SHP77 (cell line): ENCODE measurements at places on chromosomes 1 and 21.

DNA sequence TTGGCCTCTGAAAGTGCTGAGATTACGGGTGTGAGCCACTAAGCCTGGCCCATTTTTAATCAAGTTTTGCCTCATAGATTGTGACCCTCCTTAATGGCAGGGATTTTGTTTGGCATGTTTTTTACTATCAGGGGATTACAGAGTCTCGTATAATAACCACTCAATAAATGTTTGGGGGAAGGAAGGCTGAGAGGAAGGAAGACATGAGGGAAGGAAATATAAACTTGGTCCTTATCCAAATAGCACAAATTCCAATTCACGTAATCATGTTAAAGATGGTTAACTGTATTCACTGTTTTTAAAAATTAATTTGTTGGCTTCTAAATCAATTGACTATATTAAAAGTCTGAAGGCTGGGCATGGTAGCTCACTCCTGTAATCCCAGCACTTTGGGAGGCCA, 30.9 kb upstream of the SERTAD4 start:
- no peak for DNase-seq

- peak; percentile 22 for DNase-seq
Observed at GRCh38 chr1:157105988-157106812, 6.6 kb upstream of the ETV3L start.

DNA sequence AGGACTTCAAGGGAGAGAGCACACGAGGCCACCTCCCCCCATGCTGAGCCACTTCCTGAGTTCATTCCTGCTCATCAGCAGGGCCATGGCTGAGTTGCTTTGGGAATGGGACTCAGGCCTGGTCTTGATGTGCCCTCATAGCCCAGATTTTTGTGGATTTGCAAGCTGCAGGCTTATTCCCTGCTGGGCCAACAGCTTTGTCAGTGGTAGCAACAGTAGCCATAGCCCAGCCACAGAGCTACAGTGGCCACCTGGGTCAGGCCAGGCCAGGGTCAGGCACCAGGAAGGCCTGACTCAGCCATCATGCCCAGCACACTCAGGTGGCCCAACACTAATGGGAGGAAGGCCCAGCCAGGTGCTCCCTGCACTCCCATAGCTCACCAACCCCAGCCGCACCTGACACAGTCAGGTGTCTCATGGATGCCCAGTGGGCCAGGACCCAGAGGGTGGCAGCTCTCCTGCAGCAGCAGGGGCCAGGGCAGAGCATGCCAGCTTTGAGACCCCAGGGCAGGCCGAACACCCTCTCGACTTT, 33.5 kb downstream of the EPHA2 start:
- no peak for DNase-seq

- DNase-seq = no peak
Observed at GRCh38 chr1:154170547-154171222, 15.8 kb upstream of the NUP210L start.

- peak; percentile 17 for DNase-seq
Observed at GRCh38 chr1:112501810-112502641, 6.7 kb upstream of the WNT2B start.

DNA sequence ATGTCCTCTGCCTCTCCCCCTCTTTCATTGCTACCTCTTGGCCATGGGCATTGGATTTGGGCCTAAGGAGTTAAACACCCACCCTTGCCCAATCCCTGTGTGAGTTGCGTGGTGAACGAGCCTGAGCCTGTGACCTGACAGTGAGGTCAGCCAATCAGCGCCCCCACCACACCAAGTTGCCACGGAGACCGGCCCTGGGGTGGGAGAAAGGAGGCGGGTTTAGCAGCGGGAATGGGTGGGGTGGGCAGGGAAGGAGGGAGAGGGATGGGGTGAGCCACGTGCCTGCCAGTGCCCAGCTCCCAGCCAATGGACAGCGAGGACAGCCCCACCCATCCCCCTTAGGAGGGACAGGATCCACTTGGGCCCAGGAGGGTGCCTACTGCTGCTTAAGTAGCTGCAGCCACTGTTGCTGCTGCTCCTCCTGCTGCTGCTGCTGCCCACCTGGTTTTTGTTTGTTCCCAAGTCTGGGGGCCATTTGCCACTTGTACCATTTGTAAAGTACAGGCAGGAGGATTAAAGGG, 9.5 kb downstream of the ZBTB7B start:
- no peak for DNase-seq

GRCh38 chr1:245260110-245260882, 105.5 kb downstream of the KIF26B start:
- DNase-seq = no peak

DNA sequence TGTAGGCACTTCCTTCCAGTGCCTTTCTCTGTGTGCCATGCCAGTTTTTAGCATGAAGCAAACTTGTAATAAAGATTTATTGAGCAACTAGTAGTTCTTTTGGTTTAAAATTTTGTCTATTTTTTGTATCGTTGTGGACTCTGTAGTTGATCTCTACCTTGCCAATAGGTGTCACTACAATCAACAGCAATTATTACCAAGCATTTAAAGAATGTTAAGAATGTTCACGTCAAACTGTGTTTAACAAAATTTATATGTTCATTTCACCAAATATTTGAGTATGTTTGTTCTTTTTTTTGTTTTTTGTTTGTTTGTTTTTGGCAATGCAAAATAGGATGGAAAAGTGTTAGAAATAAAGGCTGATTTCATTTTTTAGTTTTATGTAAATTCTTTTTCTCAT, 208.1 kb downstream of the PATJ start:
- DNase-seq = no peak

- no peak for DNase-seq
Observed at GRCh38 chr1:2837316-2837715, 35.8 kb upstream of the TTC34 start.

- DNase-seq = no peak
Observed at GRCh38 chr1:29981586-29982239, 741.7 kb downstream of the MATN1 start.

GRCh38 chr1:189220750-189221149, 1256.9 kb downstream of the BRINP3 start:
- no peak for DNase-seq

- DNase-seq = peak; percentile 83
Observed at GRCh38 chr1:31666263-31666963, 21.7 kb upstream of the PEF1 start.

- no peak for DNase-seq
Observed at GRCh38 chr1:233543338-233544255, 70.3 kb upstream of the KCNK1 start.

- no peak for DNase-seq
Observed at GRCh38 chr1:77768006-77768405, 8.4 kb upstream of the USP33 start.

DNA sequence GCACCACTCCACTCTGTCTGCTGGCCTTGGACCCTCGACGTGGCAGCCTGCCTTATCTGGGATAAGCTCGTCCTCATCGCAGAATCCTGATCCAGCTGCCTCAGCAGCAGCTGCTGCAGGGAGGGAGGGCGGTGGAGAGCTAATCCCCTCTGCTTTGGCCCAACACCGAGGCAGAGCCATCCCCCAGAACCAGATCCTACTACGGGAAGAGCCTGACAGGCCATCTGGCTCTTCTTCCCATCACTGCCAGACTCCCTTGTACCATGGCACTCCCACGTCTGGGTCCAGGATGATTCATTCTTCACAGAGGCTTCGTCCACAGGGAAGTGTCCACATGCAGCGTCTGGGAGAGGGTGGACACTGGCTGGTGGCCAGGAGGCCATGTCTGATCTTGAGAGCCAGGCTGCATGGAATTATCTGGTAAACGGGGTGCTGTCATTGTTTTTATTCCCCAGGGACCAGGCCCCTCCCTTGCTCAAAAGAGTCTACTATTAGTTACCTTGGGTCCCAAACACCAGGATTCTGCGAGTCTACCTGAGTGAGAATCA, 14.6 kb upstream of the PKP1 start:
- DNase-seq = no peak

DNA sequence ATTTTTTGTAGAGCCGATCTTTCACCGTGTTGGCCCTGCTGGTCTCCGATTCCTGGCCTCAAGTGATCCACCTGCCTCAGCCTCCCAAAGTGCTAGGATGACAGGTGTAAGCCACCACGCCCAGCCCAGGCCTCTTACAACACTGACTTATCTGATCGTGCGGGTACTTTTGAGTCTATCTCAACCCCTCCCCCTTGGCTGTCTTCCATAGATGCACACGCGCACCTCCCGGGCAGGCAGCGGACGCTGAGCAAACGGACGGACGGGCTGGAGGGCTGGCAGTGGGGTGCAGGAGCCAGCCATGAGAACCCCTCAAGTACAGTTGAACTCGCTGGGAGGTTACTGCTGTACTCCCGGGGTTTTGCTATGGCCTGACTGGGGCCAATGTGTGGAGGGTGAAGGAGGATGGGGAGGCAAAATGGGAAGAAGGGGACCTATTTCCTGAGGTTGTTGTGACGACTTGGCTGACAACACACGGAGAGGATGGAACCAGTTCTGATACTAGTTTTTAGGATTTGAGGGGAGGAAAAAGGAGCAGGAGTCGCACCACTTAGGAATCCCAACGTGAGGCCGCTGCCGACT, 959 bp downstream of the CD58 start:
- peak; percentile 31 for DNase-seq

GRCh38 chr1:209996348-209996747, 58.3 kb downstream of the SYT14 start:
- DNase-seq = no peak

DNA sequence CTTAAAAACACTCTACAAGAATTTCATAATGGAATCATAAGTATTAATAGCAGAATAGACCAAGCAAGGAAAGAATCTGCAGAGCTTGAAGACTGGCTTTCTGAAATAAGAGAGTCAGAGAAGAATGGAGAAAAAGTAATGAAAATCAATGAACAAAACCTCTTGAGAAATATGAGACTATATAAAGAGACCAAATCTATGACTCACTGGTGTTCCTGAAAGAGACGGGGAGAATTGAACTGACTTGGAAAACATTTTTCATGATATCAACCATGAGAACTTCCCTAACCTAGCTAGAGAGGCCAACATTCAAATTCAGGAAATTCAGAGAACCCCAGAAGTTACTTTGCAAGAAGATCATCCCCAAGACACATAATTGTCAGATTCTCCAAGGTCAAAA, 85.6 kb downstream of the GDAP2 start:
- no peak for DNase-seq

DNA sequence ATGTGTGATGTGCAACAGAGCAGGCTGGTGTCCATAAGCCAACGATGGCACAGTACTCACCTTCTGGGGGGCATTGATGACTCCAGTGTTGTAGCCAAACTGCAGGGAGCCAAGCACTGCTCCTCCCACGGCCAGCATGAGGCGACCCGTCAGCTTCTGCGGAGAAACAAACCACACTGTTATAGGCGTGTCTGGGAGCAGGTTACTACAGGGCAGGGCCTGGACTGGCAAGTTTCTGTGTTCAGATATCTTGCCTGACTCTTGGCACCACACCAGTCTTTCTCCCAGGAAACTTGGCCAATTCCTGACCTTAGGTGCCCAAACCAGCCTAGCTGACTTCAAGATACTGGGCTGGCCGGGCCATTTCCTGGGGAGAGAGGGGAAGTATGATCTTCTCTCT, 15.5 kb downstream of the SLC2A1 start:
- DNase-seq = no peak

- DNase-seq = no peak
Observed at GRCh38 chr1:157700305-157700704, 264 bp downstream of the FCRL3 start.

GRCh38 chr1:67948151-67949080, 102.0 kb downstream of the DIRAS3 start:
- DNase-seq = no peak

GRCh38 chr1:113946112-113946511, 17.0 kb downstream of the HIPK1 start:
- no peak for DNase-seq

GRCh38 chr1:38328278-38329035, 281.9 kb upstream of the POU3F1 start:
- DNase-seq = no peak

DNA sequence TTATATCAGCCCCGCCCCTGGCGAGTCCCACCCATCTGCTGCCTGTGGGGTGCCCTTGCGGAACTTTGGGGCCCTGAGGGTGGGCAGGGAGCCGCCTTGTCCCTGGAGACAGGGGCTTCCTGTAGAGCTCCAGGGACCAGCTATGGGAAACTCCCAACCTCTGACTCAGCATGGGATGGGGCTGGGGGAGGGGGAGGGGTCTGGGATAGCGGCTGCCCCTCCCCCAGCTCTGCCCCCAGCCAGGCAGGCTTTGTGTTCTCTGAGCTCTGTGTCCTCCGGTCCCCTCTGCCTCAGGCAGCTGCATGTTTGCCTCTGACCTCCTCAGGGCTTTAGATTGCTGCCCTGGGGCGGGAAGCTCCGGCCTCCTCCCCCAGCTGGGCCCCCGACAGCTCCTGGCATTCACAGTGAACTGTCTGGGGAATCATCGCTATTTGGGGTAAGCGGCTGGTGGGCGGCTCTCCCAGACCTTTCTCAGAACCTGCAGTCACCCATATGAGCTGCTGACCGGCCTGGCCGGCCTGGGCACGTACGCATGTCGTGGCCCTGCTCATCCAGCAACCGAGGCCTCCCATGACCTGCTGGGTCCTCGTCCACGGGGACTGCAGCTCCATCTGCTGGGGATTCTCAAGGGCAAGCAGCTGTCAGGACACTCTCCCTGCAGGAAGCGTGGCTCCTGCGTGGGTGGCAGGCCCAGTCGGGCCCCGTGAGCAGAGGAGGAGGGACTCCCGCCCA, 17.1 kb downstream of the ARHGEF16 start:
- no peak for DNase-seq

DNA sequence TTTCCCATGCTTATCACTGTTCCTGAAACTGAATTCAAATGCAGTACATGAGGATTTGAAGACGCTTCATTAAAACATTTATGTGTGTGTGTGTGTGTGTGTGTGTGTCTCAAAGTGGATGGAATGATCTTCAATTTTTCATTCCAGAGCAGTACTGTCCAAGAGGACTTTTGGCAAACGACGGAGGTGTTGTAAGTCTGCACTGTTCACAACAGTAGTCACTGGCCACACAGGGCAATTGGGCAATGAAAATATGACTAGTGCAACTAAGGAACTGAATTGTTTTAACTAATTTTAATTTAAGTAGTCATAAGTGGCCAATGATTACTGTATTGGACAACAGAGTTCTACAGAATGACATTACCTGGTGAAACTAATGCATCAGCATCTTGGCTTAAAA, 5.0 kb downstream of the TAF5L start:
- no peak for DNase-seq

GRCh38 chr1:1230656-1231399, 973 bp downstream of the SDF4 start:
- DNase-seq = no peak

- no peak for DNase-seq
Observed at GRCh38 chr1:85406887-85407533, 57.9 kb downstream of the DDAH1 start.
